ENCODE measurements at places on chromosomes 5 and 9.

GRCh38 chr9:109467936-109468335, 30.2 kb downstream of the PTPN3 start:
- no peak for DNase-seq

GRCh38 chr9:96457266-96457665, 7.3 kb downstream of the HABP4 start:
- DNase-seq = no peak

- DNase-seq = no peak
These were observed 24.2 kb downstream of the PPARGC1B start for GRCh38 chr5:149754172-149754880.

- no peak for DNase-seq
These were observed 485.8 kb downstream of the NTRK2 start for GRCh38 chr9:85155352-85155751.

DNA sequence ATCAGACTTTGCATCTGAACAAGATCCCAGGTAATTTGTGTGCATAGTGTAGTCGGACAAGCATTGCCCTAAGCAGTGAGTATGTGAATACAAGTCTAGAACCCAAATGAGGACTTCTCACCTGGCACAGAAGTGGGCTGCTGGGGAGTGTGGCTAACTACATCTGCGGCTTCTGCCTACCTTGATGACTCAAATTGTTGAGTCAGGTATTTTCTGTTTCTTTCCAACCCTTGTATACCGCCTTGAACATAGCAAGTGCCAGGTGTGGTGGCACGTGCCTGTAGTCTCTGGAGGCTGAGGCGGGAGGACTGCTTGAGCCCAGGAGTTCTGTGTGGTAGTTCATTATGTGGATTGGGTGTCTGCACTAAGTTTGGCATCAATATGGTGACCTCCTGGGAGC, 7.9 kb upstream of the JADE2 start:
- DNase-seq = no peak

GRCh38 chr5:143495110-143495509, 91.6 kb upstream of the NR3C1 start:
- DNase-seq = no peak

Measured in HS-27A (cell line).